ENCODE measurements at places on chromosomes 5 and 9. TPM values are rescaled to one million over a fixed set of nuclear protein-coding genes. Genes with fewer than 3 reads are reported as not detected.

DNA sequence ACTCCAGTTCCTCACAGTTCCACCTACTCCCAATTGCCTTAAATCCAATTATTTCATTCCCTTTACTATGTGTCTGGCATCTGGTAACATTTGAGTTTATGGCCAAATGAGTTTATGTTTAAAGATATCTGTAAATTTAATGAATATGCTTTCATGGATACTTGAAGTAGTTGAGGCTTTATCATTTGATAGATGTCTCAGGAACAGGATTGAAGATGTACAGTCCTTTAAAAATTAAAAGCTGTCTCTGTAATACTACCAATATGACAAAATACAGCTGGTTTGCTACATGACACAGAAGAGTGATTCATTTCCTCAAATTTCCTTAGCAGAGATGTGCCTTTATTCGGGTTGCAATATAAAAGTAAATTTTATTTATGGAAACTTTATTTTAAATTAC lies 2326.0 kb upstream of the ACO1 start:
- no peaks in the 10 kb centered on the region for H3K4me1 ChIP-seq
- no peak overlapping the region for H3K27ac ChIP-seq
- no peak for DNase-seq
- no peaks in the 10 kb centered on the region for H3K36me3 ChIP-seq

GRCh38 chr5:168274406-168274805 lies 17.0 kb upstream of the WWC1 start:
- H3K27ac ChIP-seq, result no peak overlapping the region
- no peaks in the 10 kb centered on the region for H3K36me3 ChIP-seq
- H3K4me1 ChIP-seq, result peaks cover 5% of the 10 kb centered on the region

- H3K27me3 ChIP-seq, result no peaks in the 10 kb centered on the region
- H3K36me3 ChIP-seq, result no peaks in the 10 kb centered on the region
- no peak for DNase-seq
- H3K27ac ChIP-seq, result no peak overlapping the region
- no peak overlapping the region for H3K4me3 ChIP-seq
Measured at GRCh38 chr5:171688696-171689495, 96.7 kb upstream of the SMIM23 start.

Gene MBLAC2
- 5.9 TPM for total RNA-seq

Gene PSD2
- total RNA-seq, result under 0.01 TPM
